Endothelial cell of coronary artery (primary cell): ENCODE measurements at places on chromosomes 12 and 14. TPM values are rescaled to one million over a fixed set of nuclear protein-coding genes. Genes with fewer than 3 reads are reported as not detected.

The TOMM20L gene
- total RNA-seq: not detected in 2 replicates

The ACVRL1 gene
- total RNA-seq: 448 and 520 TPM in 2 replicates

The JKAMP gene
- total RNA-seq: 46.1 and 48.9 TPM in 2 replicates

The TMEM52B gene
- total RNA-seq: not detected in 2 replicates

The ARHGEF40 gene
- total RNA-seq: 4.2 and 12.1 TPM in 2 replicates

The GYS2 gene
- total RNA-seq: not detected in 2 replicates

The ENDOU gene
- 0.09 TPM in 1 of 2 replicates, not detected in the other for total RNA-seq

The TAMALIN gene
- 30.7 and 41.4 TPM in 2 replicates for total RNA-seq

The RASAL1 gene
- total RNA-seq: not detected in 2 replicates

The ASCL1 gene
- not detected in 2 replicates for total RNA-seq

The NANOG gene
- total RNA-seq: not detected in 2 replicates

The TPPP2 gene
- total RNA-seq: not detected in 2 replicates
